Left renal cortex interstitium (tissue), 4 donors: ENCODE measurements at places on chromosomes 12 and 14.

- DNase-seq, result no peak
Measured at GRCh38 chr12:104741077-104741476, 217.0 kb downstream of the SLC41A2 start.

DNA sequence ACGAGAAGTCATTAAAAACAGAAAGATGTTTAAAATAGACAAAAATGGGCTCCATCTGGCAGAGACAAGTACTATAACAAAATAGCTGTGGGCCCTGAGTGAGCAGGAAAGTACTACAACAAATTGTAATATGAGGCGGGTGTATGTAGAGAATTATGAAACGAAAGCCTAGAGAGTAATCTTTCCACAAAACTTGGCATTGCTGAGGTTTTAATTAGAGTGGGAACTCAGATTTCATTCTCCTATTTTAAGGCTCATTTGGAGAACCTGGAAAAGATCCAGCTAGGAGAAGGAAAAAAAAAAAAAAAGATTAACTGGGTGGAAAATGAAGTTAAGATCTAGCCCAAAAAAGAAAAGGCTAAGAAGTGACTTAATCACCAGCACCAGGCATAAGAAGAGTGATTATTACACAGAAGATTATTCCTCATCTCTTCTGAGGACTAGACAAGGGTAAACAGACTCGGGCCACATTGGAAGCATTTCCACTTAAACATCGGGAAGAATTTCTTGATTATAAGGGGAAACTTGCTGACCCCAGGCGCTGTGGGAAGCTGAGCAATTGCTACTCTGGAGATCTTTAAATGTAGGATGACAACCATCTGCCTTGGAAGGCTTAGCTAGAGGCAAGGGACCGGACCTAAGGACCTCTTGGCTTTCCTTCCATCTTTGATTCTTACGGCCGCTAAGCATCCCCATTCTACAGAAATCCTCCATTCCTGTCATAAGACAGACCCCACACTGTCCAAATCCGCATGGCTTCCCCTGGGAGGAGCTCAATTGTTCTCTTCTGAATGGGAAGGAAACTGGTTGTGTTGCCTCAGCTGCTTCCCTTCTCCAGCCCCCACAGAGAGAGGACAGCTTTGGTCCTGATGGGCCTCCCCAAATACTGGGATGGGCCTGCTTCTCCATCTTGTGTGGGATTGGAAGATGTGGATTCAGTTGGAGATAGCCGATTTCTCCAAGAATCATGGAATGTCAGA lies 40.6 kb downstream of the IGF1 start:
- no peak for DNase-seq

DNA sequence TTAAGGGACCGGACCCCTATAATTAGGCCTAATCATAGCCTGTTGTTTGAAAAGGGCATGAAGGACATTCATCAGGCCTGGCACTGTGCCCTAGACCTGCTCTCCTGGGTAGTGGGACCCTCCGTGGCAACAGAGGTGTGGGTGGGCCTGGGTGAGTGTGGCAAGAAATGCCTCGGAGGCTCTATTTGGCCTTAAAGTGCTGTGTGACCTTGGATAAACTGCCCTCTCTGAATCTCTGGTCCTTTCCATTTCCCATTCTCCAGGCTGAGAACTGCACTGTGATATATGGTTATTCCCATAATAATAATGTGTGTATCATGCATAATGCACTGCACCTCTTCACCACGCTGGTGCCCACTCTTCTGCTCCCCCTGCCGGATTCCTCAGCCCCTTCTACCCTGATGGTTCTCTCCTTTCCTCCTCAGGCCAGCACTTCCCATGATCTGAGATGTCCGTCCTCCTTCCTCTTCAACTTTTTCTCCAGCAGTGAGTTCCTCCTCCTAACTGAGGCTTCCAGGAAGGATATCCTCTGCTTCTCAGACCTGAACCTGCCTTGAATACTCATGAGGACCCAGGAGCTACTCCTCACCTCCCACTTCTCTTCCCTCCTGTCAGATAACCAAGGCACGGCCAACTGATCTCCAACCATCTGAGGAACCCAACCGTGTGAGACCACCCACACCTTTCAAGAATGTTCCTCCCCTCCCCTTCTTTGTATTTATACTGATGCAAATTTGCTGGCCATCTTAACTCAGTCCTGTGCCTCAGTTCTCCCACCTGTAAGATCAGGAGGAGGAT lies 111.0 kb upstream of the PZP start:
- no peak for DNase-seq

GRCh38 chr14:63726499-63726898 lies 1.4 kb downstream of the SGPP1 start:
- DNase-seq, result no peak

DNA sequence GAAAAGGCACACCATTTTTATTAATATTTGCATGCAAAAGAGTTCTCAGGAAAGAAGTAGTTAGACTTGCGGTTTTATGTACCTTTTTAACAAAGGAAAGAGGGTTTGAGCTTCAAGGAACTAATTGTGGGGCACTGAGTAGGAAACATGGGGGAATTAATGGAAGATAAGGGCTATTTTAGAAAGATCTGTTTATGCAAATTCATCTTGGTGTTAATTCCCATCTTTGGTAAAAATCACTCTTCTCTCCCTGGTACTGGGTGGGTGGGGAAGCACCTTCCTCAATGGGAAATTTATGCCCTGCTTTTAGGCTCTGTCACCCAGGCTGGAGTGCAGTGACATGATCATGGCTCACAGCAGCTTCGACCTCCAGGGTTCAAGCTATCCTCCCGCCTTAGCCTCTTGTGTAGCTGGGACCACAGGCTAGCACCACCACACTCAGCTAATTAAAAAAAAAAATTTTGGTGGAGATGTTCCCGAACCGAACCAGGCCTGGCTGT lies 30.1 kb upstream of the RESF1 start:
- no peak for DNase-seq

GRCh38 chr12:111753144-111753881 lies 13.4 kb upstream of the ALDH2 start:
- DNase-seq, result no peak

DNA sequence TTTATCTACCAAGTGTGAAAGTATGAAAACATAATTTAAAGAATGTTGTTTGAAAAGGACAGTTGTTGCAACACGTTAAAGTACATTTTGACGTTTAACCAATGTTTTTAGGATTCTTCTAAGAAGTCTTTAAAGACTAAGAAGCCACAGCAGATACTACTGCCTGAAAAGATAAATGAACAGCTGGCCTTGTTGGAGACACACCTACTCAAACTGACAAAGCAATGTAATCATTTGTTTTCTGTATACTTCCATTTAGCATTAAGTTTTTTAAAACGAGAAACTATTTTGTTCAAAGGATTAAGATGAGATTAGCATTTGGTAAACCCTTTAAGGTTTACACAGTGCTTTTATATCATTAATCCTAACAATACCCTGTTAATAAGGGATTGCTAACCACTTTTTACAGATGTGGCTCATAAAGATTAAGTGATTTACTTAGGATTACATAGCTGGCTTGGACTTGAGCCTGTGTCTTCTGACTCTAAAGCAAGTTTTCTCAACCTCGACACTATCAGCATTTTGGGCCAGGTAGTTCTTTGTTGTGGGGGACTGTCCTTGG lies 134.4 kb downstream of the CFAP54 start:
- no peak for DNase-seq

DNA sequence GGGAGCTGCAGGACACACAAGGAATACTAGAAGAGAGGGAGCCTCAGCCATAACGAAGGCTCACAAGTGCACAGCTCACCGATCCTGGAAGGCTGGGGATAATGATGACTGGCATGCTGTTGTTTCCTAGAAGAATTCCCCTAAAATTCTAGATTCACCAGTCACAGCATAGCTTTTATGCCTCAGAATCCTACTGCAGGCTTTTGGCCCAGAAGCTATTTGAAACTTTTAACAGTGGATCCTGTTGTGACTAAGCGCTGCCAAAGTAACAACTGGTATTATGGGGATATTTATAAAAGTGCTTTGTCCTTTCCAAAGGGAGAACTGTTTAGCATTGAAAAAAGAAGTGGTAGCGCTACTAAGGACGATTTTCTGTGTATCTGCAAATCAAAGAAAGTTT lies 214.1 kb upstream of the PELI2 start:
- DNase-seq, result no peak

DNA sequence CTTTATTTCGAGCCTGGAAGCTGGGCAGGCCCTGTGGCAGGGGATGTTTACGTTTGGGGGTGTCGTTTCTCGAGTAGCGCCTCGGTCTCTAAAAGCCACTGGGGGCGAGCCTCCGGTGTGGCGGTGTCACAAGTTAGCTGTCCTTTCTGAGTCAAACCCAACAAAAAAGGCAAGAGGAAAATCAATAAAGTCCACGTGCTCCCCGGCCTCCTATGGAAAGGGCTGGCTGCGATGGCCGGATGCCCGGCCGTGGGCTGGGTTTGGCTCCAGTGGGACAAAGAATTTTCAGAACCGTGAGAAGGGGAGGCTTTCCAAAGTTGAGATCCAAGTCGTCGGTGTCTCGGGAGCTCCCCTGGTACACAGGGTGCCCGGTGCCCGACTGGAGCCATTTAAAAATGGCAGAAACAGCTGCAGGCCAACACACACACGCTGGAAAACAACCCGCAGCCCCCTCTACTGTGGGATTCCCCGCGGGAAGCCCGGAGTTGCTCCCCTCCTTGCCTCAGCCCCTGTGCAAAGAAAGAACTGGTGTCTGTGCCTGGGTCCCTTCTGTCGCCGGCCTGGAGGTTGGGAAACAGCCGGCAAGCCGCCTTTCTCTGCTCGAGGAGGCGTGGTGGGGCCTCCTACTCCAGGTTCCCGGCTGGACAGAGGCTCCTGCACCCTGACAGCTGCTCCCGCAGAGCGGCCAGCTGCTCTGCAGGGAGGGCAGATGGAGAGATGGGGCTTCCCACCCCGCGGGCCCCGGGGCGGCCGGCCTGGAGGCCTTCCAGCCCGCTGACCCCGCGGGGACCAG lies 1.9 kb downstream of the BCL7A start:
- no peak for DNase-seq

DNA sequence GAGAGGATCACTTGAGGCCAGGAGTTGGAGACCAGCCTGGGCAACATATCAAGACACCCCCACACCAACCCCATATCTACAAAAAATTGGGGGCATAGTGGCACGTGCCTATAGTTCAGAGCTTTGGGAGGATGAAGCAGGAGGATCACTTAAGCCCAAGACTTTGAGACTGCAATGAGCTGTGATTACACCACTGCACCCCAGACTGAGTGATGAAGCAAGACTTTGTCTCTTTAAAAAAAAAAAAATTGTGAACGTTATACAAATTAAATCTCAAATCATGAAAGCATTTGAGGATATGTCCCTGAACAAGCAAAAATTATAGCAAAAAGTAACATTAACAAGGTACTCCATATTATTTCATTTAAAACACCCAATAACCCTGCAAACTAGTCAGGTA lies 2.9 kb downstream of the LRP6 start:
- no peak for DNase-seq

- no peak for DNase-seq
Measured at GRCh38 chr12:111084158-111084557, 163.8 kb upstream of the MYL2 start.

DNA sequence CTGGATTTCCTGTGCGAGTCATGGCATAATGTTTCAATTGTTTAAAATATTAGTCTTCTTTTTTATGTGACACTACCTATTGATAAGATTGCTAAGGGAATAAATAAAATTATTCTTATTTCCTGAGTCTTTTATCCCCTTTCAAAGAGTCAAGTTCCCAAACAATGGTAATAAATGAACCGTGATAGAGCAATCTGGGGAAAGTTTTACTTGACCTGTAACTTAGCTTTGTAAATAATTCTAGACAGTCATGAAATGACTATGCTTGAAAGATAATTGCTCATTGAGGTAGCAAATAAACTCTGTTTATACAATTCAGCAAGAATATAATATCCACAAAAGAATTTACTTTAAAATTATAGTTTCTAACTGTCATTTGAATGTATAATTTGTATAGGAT lies 82.1 kb downstream of the TSPAN8 start:
- no peak for DNase-seq

DNA sequence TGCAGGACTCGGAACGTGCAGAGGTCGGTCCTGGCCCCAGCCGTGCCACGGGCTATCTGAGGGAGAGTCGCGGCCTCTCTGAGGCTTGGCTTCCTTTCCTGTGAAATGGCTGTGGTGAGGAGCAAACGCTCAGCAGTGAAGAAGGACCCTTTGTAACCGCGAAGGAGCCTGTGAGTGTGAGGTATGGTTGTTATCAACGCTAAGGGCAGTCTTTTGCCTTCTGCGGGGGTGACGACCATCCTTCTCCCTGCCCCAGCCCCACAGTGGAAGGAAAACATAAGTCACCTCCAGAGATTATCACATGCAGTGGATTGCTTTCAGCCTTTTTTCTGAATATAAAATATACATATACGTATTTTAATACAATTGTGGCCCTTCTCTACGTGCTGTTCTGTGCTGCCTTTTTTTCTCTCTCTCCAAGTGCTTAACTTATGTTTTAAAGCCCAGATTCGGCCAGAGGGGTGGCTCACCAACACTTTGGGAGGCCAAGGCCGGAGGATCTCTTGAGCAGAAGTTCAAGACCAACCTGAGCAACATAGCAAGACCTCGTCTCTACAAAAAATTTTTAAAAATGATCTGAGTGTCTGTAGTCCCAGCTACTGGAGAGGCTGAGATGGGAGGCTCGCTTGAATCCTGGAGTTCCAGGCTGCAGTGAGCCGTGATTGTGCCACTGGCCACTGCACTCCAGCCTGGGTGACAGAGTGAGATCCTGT lies 17.4 kb downstream of the TAMALIN start:
- DNase-seq, result no peak

- no peak for DNase-seq
Measured at GRCh38 chr12:80268924-80269749, 169.8 kb downstream of the OTOGL start.

GRCh38 chr12:65923228-65923627 lies 98.9 kb downstream of the HMGA2 start:
- no peak for DNase-seq

- DNase-seq, result no peak
Measured at GRCh38 chr12:2955888-2956287, 3.3 kb upstream of the TEAD4 start.

DNA sequence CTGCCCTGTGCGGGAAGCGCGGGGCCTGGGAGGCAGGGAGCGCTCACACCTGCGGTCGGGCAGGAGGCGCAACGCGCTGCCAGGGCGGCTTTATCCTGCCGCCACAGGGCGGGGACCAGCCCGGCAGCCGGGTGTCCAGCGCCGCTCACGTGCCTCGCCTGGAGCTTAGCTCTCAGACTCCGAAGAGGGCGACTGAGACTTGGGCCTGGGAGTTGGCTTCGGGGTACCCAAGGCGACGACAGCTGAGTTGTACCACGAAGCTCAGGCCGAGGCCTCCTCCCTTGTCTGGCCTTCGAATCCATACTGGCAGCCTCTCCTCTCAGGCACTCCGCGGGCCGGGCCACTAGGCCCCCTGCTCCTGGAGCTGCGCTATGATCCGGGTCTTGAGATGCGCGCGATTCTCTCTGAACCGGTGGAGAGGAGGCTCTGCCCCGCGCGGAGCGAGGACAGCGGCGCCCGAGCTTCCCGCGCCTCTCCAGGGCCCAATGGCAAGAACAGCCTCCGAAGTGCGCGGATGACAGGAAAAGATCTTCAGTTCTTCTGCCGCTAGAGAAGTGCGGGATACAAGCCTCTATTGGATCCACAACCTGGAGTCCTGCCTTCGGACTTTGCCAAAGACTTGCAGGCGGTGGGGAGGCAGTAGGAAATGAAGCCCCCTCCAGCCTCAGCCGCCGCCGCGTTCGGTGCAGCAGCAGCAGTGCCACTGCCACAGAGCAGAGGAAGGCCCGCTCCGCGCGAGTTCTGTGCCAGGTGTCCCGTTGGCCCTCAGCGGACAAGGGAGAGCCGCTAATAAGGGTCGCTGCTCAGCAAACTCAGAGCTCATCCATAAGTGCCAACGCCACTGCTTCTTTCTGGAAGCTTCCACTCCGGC lies 6.8 kb downstream of the SIX1 start:
- no peak for DNase-seq

GRCh38 chr14:89186856-89187376 lies 230.1 kb downstream of the FOXN3 start:
- no peak for DNase-seq
